ENCODE measurements at places on chromosomes 16 and 17. TPM values are rescaled to one million over a fixed set of nuclear protein-coding genes. Genes with fewer than 3 reads are reported as not detected.
A peak's percentile ranks its signal among the peaks of the same experiment; 100 is the strongest.

TBX6 gene
- 2.0 TPM for polyA plus RNA-seq

- DNase-seq, result no peak
Observed at GRCh38 chr17:41617698-41618097, 5.1 kb upstream of the KRT16 start.

CNTNAP4 gene
- polyA plus RNA-seq, result 17.3 TPM

DNA sequence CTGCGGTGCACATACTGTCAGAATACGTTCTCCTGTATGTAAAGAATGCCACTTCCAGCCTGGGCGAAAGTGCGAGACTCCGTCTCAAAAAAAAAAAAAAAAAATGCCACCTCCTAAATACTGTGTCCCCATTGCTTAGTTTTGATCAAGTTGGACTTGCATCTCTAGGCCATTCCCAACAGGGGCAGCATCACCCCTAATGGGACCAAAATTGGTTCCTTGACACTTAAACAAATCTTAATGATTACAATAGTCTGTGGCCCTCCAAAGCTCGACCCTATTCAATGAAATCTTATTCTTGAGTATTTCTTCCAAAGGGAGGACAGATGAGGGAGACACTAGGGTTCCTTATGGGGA is 154.7 kb upstream of the PLCG2 start:
- no peak for DNase-seq

- no peak for DNase-seq
Observed at GRCh38 chr17:73290399-73291259, 21.2 kb downstream of the CDC42EP4 start.

- DNase-seq, result no peak
Observed at GRCh38 chr17:21374441-21375161, 1.6 kb upstream of the KCNJ12 start.

- DNase-seq, result no peak
Observed at GRCh38 chr16:82464187-82464586, 162.6 kb upstream of the CDH13 start.

GRCh38 chr16:70738083-70738977 is 52.5 kb upstream of the MTSS2 start:
- DNase-seq, result peak; percentile 13

GRCh38 chr16:82695806-82696205 is 69.0 kb downstream of the CDH13 start:
- no peak for DNase-seq

- no peak for DNase-seq
Observed at GRCh38 chr17:16988749-16989229, 16.9 kb upstream of the TNFRSF13B start.
